ENCODE measurements at places on chromosomes 12 and 14. TPM values are rescaled to one million over a fixed set of nuclear protein-coding genes. Genes with fewer than 3 reads are reported as not detected.

GRCh38 chr12:56695327-56696101 is 7.4 kb upstream of the PTGES3 start:
- DNase-seq = no peak

The TOMM20L gene
- not detected for polyA plus RNA-seq

- DNase-seq = no peak
Measured at GRCh38 chr14:50667684-50667995, 466 bp downstream of the SAV1 start.

DNA sequence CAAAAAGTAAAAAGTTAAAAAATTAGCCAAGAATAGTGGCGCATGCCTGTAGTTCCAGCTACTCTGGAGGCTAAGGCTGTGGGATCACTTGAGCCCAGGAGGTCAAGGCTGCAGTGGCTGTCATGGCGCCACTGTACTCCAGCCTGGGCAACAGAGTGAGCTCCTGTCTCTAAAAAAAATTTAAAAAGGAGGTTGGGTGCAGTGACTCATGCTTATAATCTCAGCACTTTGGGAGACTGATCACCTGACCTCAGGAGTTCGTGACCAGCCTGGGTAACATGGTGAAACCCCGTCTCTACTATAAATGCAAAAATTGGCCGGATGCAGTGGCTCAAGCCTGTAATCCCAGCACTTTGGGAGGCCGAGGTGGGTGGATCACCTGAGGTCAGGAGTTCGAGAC is 8.2 kb upstream of the YLPM1 start:
- no peak for DNase-seq

DNA sequence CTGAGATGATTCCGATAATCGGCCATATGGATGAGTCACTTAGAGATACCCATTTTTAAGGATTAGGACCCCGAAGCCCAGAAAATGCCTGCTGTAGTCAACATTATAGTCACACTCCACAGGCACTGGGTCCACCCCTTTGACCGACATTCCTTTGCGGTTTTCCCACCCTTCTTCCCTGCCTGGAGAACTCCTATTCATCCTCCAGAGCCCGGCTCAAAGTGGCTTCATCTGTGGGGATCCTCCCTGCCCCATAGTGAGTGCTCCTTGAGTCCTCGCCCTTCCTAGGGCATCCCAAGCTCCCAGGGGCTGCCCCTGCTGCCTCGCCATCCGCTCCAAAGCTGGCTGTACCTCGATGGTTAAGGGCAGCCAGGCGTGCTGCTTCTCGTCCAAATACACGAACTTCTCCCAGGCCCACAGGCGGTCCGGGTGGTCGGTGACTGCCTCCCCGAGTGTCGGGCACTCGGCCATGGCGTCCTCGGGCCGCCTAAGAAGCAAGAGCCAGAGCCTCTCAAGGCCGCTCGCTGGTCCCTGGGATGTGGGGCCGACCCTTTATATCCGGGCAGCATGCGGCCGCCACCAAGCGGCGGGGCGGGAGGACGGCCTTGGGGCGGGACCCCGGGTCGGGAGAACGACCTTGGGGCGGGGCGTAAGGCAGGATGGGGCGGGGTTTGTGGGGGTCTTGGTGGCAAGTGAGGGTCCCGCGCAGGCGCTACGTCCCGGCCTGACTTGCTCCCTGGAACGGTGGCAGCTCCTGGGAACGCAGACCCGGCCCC is at the start of gene TCL1A:
TSS of gene TCL1A (minus strand) at position 530 of the 776 bp plus-strand sequence. CDS start at position 471, 59 bp downstream.
- DNase-seq = no peak

DNA sequence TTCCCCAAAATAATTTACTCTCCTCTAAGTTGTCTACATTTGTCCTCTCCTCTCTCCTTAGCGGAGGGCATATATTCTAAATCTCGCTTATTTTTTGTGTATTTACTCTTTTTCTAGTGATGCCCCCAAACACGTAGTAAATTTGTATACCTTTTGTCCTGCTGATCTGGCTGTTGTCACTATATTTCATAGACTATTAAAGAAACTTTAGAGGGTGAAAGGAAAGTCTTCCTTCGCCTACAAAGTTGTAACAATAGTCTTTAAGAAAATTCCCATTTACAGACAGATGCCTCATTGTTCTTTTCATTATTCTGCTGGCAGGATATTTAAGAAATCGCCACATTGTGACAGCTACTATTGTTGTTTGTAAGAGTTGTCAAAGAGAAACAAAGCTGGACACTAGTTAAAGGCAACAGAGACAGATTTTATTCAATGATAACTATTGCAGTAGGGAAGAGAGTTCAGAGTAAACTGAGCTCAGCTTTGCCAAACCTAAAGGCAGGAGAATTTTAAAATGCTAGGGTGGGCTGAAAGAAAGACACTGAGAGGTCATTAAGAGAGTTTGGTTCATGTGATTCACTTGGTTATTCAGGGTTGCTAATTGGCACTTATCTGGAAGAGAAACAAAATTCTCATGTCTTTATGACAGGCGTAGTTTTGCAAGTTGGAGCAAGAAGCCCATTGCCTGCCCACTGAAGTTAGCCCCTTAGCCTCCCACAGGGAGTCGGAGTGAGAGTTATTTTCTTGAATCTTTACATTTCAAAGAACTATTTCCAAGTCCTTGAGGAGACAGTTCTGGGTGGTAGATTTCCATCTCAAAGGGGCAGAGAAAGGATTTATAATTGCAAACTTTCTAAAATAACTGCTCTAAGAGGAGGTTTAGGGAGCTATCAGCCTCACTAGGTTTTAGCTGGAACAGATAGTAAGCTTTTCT is 1272.5 kb upstream of the SEL1L start:
- DNase-seq = no peak

The ZNF10 gene
- polyA plus RNA-seq = 5.6 TPM

The SLCO1C1 gene
- polyA plus RNA-seq = not detected

The KIF5A gene
- polyA plus RNA-seq = 0.38 TPM

The IQSEC3 gene
- polyA plus RNA-seq = 0.47 TPM

The SELPLG gene
- polyA plus RNA-seq = 9.8 TPM

All from AG04450 (cell line).